Left lobe of liver (tissue), 2 donors: ENCODE measurements at places on chromosomes 16 and 17.

DNA sequence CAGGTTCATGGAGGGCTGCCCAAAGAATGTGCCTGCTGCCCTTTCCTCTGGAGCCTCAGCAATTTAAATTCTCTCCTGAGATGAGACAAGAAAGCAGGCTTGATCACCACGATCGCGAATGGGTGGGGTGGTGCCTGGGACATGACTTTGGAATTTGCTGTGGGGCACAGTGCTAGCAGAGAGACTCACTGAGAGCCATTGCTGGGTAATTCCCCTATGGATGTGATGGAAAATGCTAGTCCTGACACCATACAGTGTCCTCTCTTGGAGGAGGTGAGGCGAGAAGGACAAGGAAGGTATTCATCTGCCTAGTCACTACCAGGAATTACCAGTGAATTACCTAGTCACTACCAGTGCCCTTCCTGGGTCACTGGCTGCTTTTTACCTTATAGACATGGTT, 15.5 kb downstream of the FAM20A start:
- DNase-seq, result no peak

GRCh38 chr16:53599548-53599947, 96.5 kb upstream of the AKTIP start:
- DNase-seq, result no peak

DNA sequence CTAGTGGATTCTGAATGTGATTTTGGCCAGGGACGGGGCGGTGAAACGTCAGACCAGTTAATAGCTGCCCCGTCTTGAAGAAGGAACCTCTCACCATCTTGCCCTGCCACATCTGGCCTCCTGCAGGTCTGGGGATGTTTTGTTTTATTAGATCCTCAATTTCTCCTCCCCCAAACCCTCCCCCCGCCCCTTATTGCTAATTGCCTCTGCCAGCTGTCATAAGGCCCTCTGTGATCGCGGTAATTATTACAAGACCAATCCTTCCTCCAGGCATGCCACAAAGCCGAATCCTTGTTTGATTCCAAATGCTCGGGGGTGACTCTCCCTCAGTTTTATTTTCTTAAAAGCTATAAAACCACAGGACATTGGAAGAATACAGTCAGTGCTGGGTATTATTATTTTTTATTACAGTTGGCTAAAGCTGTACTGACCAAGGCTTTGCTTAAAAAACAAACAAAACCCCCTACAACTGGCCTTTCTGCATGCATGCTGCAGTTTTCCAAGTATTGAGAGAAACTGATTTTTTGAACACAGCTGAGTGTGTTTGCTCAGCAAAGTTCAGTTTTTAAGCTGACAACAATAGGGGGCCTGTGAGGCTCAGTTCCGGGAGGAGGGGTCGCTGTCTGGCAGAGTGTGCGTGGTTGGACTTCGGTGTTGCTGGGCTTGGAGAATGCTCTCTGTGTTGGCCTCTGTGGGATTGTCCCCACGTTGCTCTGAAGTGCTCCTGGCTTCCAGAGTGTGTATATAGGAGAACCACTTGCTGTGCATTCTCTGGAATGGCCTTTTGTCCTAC, 1.7 kb downstream of the KSR1 start:
- DNase-seq, result no peak

DNA sequence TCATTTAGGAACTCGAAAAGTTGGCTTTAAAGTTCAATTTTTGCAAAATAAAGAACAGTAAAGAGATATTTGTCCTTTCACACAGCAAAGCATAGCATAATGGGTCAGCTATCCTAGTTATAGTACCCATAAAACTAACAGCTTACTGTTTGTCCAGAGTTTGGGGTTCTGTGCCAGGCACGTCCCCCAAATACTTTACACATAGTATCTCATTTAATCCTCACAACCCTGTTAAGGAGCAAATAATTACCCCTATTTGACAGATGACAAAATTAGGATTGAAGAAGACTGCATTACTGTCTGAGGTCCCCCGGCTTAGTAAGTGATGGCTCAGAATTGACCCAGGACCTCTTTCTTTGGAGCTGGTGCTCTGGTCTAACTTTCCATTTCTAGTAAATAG, 52.6 kb downstream of the MYO1D start:
- no peak for DNase-seq

DNA sequence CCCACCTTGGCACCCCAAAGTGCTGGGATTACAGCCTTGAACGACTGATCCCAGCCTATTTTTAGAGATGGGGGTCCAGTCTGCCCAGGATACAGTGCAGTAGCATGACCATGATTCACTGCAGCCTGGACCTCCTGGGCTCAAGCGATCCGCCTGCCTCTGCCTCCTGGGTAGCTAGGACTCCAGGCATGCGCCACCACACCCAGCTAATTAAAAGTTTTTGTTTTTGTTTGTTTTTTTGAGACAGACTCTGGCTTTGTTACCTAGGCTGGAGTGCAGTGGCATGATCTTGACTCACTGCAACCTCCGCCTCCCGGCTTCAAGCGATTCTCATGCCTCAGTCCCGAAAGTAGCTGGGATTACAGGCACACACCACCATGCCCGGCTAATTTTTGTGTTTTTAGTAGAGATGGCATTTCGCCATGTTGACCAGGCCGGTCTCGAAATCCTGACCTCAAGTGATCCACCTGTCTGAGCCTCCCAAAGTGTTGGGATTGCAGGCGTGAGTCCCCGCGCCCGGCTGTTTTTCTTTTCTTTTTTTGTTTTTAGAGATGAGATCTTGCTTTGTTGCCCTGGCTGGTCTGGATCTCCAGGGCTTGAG, 2.3 kb upstream of the PAFAH1B1 start:
- no peak for DNase-seq

DNA sequence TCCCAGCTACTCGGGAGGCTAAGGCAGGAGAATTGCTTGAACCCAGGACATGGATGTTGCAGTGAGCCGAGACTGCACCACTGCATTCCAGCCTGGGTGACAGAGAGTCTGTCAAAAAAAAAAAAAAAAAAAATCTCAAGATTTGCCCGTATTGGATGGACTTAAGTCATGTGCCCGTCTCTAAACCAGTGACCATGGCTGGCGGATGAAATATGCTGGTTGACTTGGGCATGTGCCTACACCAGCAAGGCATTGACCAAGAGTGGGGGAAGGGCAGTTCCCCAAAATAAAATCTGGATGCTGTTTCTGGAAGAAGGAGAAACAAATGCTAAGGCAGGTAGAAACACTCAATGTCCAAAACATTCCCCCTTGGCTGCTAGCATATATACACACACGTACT, 21.5 kb upstream of the COL1A1 start:
- DNase-seq, result no peak

GRCh38 chr17:11704041-11704440, 105.8 kb downstream of the DNAH9 start:
- DNase-seq, result no peak

- no peak for DNase-seq
These were observed 211.4 kb downstream of the BCAS3 start for GRCh38 chr17:60888812-60889709.

- DNase-seq, result no peak
These were observed 69.5 kb downstream of the JPH3 start for GRCh38 chr16:87671715-87672270.

DNA sequence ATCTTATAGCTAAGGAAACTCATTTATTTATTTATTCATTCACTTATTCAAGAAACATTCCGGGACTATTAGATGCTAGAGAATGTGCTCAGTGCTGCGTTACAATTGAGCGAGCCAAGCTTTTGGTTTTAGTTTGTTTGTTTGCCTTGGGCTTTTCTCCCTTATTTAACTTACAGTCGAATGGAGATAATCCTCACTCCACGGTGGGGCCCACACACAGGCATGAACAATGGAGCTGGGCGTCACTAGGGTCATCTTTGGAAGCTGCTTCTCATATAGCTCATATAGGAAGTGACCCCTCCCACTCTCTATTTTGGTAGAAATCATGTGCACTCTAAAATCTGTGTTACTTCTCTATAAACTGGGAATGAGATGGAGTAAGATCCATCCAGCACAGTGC, 210.0 kb downstream of the TMEM114 start:
- DNase-seq, result no peak

- no peak for DNase-seq
These were observed 64.9 kb downstream of the TEX14 start for GRCh38 chr17:58626905-58627304.

DNA sequence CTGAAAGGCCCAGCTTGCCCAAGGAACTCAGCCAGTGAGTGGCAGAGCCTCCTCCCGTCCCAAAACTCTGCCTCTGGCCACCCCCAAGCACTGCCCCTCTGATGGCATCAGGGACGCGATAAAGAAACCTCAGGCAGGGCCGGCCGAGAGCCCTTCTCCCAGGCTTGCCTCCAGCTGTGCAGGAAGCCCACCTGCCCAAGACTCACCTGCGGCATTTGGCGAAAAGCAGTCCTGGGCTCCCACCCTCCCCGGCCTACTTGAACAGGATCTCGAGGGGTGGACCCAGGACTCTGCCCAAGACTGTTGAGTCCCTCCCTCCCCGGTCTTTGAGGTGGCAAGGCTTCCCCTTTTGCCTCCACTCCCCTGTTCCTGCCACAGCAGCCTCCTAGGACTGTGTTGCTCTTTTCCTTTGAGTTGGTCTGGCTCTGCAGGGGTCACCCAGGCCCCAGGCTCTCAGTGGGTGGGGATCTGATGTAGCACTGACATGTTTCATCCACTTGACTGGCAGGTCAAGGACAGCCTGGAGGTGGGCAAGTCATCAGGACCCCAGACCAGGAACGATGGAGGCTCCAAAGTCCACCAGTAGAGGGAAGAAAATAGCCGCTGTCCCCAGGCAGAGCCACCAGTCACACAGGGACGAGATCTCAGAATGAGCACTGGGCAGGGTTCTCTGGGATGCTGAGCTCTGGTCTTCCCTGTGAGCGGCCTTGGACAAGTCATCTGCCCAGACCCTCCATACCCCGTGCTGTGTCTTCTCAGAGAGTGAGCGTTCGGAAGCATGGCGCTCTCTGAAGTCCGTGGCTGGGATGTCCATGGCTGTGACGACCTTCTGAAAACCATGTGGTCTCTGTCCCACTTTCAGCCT, 111.0 kb upstream of the TNRC6C start:
- no peak for DNase-seq

DNA sequence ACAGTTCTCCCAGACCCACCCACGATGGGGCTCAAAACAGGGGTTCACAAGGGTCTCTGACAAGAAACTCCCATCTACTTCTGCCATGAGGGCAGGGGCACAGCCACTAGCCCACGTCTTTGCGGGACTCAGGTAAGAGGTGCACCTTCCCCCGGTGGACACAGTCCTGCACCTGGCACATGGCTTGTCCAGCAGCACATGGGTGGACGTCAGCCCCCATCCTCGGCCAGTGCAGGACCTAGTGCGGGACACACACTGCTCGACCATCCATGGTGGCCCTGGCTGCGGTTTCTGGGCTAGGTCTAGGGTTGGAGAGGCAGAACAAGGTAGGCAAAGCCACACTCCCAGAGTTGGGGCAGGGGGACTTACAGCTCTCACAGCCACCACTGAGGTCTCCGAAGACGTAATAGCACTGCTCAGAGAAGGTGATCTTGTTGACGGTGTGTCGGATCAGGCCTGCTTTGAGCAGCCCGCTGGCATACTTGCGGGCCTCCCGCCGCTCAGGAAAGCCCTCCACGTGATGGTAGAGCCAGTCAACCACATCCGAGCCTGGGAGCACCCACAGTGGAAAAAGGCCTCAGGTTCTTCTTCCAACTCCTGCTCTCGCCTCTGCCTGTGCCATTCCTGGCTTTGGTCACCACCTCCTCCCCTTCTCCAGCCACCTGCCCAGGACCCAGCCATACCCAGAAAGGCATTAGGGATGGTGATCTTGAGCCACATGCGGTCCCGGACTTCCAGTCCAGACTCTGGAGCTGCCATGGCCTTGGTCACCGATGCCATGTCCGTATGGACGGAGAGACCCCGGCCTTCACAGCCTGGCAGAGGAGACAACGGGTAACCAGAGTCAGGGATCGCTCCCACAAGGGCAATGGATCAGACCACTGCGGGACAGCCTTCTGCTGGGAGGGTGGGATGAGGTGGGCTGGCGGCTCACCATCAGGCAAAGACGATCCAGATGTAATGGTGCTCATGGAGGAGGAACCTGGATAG, 7.3 kb downstream of the ACADVL start:
- DNase-seq, result no peak

DNA sequence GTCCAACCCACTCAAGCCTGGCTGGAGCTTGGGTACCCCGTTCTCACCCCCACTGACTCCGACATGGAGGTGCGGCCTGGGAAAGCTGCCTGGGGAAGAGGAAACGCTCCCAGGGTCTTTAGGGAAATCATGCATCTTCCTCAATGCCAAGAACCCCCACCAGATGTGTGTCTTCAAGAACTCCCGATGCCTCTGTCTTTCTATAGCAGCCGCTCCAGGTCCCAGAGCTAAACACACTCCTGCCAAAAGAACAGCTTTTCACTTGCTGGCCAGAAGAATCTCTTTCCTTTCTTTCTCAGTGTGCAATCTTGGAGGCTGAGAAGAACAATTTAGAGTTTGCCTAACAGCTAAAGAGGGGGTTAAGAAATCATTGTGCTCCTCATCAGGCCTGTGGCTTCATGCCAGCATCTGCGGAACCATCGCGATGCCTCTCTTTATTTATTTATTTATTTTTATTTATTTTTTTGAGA, 41.1 kb upstream of the MTSS2 start:
- no peak for DNase-seq

GRCh38 chr17:64025732-64026294, 5.4 kb upstream of the ICAM2 start:
- DNase-seq, result peak; percentile 67

DNA sequence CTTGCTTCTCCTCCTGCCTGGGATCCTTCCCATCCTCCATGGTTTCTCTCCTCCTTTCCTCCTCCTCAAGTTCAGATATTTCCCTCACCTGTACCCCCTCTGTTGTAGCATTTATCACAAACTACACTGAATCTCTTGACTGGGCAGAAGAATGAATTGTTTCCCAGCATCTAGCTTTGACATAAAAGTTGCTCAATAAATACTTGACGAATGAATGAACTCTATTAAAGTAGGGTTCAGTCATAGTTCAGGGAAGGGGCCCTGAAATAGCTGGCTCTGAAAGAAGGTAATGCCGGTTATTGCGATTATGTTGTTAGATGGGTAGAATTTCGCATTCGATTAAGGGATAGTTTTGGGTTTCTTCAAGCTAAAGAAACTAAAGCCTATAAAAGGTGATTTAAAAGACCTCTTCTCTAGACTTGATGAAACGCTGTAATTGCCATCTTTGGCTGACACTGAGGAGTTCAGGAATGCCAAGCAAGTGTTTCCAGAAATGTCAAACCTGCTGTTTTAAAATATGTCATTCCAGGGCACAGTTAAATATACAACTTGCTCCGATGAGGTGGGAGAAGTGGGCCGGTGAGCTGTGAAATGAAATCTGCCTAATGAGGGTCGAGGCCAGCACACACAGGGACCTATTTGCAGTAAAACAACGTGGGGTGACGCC, 1.0 kb upstream of the CPD start:
- no peak for DNase-seq
